ENCODE measurements at places on chromosomes 4 and X. TPM values are rescaled to one million over a fixed set of nuclear protein-coding genes. Genes with fewer than 3 reads are reported as not detected.

Gene LCORL
- 8.7 TPM for total RNA-seq

Gene NSDHL
- total RNA-seq, result 22.3 TPM

- no peaks in the 10 kb centered on the region for H3K27me3 ChIP-seq
- H3K27ac ChIP-seq, result no peak overlapping the region
- peaks cover 24% of the 10 kb centered on the region for H3K4me1 ChIP-seq
- no peaks in the 10 kb centered on the region for H3K36me3 ChIP-seq
These were observed 346.3 kb downstream of the FBXW7 start for GRCh38 chr4:152189451-152190179.

DNA sequence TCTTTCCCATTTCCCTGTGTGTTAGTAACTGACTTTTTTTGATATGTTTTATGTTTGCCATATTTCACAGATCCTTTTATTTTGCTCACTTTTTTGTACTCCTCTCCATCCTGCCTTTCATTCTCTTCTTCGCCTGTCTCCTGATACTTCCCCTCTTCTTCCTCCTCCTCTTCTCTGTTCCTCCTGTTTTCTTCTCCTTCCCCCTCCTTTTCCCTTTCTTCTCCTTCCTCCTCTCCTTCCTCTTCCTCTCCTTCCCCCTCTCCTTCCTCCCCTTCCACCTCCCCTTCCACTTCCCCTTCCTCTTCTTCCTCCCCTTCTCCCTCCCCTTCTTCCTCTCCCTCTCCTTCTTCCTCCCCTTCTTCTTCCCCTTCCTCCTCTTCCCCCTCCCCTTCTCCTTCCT lies 41.7 kb downstream of the RPGR start:
- no peak for DNase-seq
- no peaks in the 10 kb centered on the region for H3K36me3 ChIP-seq
- no peaks in the 10 kb centered on the region for H3K4me1 ChIP-seq
- no peak overlapping the region for H3K4me3 ChIP-seq
